Stimulated activated CD4-positive, alpha-beta T cell treated with anti-CD3 and anti-CD28 coated beads, Interleukin-2, amount 100 ng/mL, for 48 hours (primary cell): ENCODE measurements at places on chromosomes 11 and 22.

DNA sequence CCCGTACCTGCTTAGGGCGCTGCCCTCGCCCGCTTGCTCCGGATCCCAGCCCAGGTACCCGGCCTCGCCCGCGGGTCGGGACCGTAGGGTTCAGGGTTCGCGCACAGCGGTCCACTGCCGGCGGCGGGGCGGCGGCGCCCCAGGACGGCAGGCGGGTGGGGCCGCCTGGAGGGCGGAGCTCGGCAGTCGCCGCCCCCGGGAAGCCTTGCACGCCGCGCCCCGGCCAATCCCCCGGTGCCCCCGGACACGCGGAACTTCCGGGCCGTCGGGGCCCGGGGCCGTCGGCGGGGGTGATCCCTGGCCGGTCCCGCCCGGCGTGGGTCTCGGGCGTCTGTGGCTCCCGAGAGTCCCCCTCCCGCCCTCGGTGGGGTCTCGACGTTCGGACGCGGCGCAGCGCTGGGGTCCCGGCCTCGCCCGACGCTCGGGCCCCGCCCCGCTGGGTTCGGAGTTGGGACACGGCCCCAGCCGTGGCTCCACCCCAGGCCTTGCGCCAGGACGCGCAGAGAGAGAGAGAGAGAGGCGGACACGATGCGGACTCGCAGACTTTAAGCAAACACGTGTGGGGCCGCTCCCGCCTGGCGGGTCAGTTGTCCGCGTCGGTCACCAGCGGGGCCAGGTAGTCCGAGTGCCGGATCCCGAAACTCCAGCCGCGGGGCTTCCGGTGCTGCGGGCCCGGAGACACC lies at the start of gene TYMP:
Gene TYMP (minus strand): TSS at position 116 of the 683 bp plus-strand sequence. CDS start 303 bp downstream, outside the sequence.
- peak; percentile 69 for DNase-seq

GRCh38 chr22:43277987-43278601 lies 65.1 kb downstream of the SCUBE1 start:
- no peak for DNase-seq

DNA sequence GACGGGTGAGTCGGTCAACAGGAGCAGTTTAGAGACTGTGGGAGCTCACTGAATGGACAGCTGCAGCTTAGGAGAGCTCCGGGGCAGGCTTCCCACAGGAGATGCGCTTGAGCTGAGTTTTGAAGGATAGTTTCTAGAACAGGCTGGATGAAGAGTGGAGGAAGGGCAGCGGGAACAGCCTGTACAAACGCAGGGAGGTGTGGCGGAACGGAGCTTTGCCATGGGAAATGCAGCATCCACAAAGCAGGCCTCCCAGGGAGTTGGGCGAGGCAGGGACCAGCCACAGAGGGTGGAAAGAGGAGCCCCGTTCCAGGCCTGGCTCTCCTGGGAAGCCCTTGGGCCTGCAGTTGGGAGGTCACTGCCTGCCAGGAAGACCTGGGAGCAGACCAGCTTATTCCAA lies 26.8 kb upstream of the TEF start:
- no peak for DNase-seq

DNA sequence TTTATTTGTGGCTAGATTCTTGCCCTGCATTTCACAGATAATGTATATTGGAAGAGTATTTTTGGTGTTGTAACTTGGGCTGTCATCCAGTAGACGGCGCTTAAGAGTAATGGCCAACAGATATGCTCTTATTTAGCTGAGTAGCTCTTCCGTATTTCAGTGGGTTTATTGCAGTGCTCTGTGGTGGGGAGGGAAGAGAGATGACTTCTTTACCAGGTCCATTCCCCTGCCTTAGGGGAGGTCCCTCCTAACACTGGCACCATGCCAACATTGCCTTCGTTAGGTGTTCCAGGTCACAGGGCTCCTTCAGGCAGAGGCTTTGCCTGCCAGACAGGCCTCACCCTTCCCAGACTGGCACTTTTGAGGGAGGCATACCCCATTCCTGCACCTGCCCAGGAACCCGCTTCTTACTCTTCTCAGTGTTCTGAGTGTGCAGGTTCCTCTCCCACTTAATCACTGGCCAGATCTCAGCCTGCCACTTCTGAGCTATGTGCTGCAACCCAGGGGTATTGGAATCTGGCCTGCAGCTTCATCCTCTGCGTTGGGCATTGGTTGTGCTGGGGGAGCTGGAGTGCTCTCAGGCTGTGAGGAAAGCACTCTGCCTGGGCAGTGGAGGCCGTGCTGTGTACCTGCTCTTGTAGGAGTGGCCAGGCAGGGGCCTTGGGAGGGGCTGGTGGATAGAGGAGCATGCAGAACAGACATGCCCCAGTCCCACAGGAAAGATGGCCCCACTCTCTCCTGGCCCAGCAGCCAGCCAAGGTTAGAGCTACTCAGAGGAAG lies 29.4 kb upstream of the SLN start:
- peak; percentile 2 for DNase-seq

DNA sequence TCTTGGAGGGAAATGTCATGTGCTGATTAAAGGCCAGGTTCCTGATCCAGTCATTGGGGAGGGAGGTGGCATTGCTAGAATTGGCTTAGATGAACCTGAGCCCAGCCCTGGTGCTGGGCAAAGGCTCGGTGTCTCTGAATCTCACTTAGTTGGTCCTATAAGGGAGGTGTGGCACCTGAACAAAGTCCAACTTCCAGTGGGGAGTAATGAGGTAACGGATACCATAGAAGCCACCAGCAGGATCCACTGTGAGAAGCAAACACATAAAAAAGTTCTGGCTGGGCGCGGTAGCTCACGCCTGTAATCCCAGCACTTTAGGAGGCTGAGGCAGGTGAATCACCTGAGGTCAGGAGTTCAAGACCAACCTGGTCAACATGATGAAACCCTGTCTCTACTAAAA lies 26.6 kb downstream of the PRDM11 start:
- no peak for DNase-seq

GRCh38 chr11:69059985-69060384 lies 11.3 kb downstream of the TPCN2 start:
- DNase-seq, result no peak

DNA sequence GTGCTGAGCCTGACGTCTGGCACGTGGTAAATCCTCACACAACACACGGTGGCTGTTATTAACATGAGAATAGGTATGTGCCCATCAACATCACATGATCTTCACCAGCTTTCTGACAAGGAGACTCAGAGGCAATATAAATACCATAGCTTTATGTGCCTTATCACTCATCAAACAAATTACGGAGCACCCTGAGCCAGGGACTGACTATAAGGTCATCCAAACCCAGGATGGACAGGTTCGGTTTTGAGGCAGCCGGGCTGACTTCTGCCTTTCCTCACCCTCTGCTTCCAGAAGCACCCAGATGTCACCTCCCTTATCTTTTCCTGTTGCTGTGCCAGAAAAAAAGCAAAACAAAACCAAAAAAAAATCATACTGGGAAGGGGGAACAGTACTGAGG lies 5.7 kb upstream of the PLAAT3 start:
- no peak for DNase-seq

DNA sequence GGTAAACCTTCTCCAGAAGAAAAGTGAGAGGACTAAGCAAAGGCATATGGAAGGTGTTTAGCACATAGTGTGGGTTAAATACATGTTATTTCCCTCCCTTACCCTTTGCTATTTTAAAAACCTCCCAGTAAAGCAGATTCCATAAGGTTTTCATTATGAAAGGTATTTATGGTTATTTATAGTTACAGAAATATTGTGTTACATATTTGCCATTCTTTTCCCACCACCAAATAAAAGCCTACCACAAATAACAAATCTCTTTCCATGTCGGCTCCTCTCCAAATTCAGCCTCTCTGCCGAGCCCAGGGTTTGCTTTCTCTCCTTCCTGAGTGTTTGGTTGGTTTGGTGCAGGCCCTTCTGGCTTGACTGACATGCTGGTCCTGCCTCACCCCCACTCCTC lies 64.4 kb downstream of the INSC start:
- DNase-seq, result no peak

DNA sequence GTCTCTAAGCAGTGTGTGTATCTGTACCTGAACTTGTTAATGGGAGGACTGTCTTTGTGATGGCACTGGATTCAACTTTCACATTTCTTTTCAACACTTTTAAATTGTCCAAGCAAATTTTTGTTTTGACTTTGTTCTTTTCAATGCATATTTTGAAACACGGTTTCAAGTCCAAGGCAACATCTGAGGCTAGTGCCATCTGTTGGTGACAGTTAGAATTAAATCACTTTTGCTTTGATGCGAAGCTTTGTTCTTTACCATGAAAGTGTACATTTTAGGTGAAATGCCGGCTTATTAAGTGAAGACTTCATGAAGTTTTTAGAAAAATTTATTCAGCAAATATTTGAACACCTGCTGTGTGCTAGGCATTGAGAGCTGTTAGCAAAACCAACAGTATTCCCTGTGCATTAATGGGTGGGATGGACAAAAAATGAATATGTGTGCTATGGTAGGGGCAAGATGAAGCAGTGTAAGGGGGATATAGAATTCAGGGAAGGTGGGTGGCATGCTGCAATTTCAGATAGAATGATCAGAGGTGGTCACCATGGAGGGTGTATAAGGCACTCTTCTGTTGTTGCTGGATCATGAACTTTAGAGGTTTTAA lies 70.2 kb downstream of the DDX10 start:
- DNase-seq, result no peak

DNA sequence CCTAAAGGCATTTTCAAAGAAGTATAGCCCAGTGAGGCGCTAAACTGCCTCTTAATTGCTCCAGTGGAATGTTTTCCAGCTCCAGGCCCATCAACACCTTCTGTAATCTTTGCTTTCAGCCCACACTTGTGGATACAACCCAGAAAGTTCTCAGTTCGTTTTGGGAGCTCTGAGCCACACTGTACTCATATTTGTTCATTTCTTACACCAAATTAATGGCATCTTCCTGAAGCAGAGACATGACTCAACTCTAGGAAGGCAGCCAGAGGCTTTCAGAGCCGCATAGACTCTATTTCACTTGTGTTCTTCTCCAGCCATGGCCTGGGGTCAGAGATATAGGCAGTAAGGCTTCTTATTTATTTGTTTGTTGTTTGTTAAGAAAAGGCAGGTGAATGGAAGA lies 175.5 kb upstream of the NCAM1 start:
- no peak for DNase-seq

DNA sequence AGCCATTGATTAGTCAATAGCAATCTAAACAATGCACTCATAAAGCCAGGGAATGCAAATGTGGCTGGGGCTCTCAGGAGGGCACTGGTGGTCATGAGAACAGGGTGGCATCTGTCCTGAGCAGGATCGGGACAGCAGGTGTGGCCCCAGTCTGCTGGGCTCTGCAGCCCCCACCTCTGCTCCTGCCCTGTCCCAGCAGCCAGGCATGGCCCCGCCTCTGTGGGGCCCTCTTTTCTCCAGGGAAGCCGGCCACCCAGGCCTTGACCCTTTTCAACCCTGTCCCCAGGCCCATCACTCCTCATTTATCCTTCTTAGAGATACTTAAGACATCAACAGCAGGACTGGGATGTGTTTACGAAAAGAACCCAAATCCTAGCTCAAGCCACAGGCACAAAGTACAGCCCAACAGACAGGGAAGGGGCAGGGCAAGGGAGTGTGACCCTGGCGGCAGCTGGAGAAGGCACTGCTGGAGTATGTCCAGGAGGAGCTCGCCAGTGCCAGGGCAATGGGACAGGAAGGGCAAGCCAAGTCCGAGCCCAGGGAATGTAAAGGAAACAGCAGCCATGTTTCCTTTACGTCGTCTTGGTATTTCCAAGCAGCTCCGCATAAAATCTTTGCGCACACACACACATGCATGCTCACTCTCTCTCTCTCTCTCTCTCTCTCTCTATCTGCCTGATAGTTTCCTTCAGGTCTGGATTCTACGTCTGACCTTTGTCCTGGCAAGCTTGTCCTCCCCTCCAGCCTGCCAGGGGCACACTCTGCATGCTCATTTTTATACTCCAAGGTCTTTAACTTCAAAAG lies 59.9 kb downstream of the DGCR2 start:
- DNase-seq, result no peak

GRCh38 chr11:28529540-28530410 lies 421.6 kb downstream of the METTL15 start:
- no peak for DNase-seq

DNA sequence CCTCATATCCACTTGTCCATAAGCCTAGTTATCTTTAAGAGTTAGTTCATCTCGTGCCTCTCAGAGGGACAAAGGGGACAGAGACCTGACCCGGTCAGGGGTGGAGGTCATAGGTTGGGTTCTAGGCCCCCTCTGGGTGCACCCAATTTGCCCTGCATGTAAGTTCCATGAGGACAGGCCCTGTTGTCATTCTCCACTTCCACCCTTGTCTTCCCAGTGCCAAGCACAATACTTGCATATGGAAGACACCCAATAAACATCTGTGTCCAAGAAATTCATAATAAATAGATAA lies 1.3 kb upstream of the YIF1A start:
- no peak for DNase-seq

- DNase-seq, result no peak
Measured at GRCh38 chr22:49004484-49005399, 822.9 kb downstream of the BRD1 start.

DNA sequence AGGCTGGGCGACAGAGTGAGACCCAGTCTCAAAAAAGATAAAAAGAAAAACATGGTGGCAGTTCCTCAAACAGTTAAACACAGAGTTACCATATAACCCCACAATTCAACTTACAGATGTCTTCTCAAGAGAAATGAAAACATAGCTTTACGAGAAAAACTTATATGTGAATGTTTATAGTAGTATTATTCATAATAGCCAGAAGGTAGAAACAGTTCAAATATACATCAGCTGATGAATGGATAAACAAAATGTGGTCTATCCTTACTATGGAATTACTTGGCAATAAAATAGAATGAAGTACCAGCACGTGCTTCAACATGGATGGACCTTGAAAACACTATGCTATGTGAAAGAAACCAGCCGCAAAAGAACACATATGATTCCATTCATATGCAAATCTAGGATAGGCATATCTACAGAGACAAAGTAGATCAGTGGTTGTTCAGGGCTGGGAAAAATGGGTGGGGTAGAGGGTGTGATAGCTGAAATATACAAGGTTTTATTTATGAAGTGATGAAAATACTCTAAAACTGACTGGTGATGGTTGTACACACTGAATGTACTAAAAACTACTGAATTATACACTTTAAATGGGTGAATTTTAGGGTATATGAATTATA lies 12.4 kb downstream of the NF2 start:
- no peak for DNase-seq

GRCh38 chr11:111836721-111837120 lies 34.7 kb downstream of the ALG9 start:
- DNase-seq, result no peak

- DNase-seq, result no peak
Measured at GRCh38 chr11:127993788-127994187, 593.6 kb downstream of the ETS1 start.

DNA sequence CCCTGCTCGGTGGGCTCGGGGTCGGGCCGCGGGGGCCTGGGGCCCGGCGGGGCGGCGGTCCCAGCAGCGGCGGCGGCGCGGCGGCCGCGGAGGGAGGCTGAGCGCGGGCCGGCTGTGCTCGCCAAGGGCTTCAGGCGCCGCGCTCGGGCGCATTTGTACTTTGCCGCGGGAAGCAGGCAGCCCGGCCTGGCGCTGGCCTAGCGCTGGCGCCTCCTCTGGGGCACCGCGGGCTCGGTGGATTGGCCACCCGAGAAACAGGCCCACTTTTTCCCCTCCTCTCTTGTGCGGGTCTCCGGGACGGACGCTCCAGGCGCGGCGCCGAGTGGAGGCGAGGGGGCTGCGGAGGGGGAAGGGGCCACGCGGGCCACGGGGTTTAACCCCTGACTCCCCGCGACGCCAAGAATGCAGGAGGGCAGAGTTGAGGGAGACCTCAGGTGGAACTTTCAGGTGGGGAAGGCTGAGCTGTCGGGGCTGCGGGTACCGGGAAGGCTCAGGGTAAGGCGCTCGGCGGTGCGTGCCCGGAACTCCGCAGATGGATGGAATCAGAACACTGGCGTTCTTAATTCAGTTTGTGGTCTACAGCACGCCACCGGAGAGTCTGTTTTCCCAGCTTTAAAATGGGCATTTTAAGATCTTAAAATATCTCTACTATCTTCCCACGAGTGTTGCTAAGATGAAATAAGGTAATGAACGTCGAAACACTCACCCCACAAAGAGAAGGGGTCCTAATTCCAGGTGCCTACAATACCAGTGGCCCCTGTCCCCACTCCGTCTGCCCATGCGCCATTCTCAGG lies at the start of gene CHRDL2:
Gene CHRDL2 (minus strand): TSS at position 126 of the 794 bp plus-strand sequence. CDS start 538 bp downstream, outside the sequence.
- no peak for DNase-seq
